Dorsolateral prefrontal cortex (tissue), 122 donors: ENCODE measurements at places on chromosomes 12 and 14.

- DNase-seq: no peak
Observed at GRCh38 chr14:105196265-105196960, 15.3 kb upstream of the NUDT14 start.

DNA sequence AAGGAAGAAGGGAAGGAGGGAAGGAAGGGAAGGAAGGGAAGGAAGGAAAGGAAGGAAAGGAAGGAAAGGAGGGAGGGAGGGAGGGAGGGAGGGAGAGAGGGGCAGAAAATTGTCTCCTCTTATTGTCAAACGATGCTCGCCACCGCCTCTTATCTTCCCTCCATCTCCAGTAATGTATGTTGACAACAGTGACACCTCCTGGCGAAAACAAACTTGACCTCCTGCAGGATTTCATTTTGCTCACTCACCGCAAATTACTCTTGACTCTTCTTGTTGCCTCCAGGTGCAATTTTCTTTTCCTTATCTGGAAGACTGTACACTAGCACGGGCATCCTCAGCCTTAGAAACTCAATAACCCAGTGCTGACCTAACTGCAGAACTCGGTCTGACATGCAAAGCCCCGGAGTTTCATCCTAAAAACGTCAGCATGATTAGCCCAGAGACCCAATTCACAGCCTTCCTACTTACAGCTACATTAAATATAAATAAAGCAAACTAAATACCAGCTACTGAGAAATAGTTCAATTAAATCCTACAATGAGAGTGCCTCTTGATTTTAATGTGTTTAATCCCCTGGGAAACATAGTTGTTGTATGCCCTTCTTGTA, 512.4 kb upstream of the TMPO start:
- peak; percentile 4 for DNase-seq

GRCh38 chr12:89856431-89856830, 147.8 kb upstream of the ATP2B1 start:
- no peak for DNase-seq

- DNase-seq: no peak
Observed at GRCh38 chr12:79690638-79691510, at the start of gene PAWR. Gene PAWR, minus strand, starts transcription at chr12:79690964. Its CDS starts 720 bp downstream, at chr12:79690244.

- DNase-seq: no peak
Observed at GRCh38 chr12:110286623-110287022, 5.6 kb downstream of the ATP2A2 start.

DNA sequence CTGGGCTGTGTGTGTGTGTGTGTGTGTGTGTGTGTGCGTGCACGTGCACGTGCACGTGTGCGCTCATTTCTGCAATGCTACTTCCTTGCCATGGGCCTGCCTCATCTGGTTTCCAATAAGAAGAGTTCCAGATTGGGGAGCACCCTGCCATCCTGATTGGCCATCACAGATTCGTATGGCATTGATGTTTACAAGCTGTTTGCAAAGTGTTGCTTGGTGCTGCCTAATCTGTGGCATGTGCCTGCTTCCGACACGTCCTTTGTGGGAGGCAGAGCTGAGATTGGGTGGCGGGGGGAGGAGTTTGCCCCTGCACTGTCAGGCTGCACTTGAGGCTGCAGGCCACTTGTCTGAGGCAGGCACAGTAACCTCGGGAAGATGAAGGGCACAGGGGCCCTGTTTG, 39.2 kb downstream of the SAMD4A start:
- DNase-seq: no peak

DNA sequence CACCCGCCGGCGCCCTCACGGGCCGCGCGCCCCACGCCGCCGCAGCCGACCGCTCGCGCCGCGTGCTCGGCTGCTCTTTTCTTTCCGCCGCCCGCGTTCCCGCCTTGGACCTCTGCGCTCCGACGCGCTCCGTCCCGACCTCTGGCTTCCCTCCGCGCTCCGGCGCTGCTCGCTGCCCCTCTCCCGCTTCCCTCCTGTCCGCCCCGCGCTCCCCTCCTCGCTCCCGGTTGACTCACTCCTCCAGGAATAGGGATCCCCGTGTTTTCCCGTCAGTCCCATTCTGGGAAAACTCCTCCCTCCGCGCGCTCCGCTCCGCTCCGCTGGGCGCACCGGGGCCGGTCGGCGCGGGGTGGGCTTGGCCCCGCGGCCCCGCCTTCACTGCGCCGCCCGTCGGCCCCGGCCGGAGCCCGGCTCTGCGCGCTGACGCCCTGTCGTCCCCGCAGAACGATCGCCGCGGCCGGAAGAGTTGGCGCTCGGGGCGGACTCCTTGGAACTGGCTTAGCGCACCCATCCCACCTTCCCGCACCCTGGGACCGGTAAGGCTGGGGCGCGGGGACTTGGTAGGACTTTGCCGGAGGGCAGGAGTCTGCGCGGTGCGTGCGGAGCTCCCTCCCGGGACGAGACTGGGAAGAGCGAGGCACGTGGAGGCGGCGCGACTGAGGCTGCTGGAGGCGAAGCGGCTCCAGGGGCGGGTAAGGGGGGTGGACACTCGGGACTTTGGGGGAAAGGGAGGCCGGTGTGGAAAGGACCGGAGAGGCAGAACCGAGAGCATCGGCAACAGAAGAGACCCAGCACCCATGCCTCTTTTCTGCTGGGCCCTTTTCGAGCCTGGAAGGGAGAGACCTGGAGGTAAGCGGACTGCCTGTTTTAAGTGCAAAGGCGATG, 550 bp downstream of the TEAD4 start:
- no peak for DNase-seq

GRCh38 chr12:51012570-51013236, 13.5 kb downstream of the SLC11A2 start:
- no peak for DNase-seq

DNA sequence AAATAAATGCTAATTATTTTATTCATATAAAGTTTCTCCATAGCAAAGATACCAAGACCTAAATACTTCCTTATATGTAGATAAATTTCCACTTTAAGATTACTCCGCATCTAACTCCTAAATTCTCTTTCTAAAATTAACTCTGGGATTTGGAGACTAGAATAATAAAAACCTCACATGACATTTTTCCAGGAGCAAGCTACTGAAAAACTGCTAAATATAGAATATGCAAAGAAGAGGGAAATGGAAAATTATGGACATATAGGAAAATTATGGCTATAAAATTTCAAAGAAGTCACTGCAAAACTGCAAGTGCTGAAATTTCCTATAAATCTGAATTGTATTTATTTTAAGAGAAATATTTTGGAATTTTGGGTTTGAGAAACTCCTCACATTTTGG, 186.2 kb downstream of the DUSP6 start:
- DNase-seq: no peak

GRCh38 chr14:65210822-65211182, 108.5 kb upstream of the MAX start:
- no peak for DNase-seq

DNA sequence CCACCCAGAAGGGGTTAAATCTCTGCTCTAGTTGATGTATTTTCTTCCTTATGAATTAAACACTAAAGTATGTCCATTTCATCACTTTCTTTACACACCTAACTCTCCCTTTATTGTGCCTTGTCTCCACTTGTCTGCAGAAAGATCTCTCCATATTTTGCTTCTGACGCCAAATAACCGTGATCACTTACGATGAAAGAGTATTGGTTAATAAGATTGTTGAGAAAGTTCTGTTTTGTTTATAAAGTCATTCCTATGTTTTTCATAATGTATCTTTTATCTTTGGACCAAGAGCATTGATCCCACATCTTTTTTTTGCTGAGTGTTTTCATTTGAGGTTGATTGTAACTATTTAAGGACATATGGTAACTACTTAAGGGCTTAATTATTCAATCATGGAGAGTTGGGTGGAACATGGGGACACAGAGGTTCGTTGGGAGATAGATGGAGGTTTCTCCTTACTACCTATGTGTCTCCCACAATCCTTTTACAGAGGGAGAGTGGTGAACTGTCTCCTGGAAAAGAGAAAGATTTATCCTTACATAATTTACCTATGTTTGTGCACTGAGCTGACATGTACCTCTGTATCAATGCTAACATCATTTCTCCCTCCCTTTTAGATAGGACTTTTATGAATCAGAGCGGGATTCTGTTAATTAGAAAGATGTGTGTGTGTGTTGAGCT, 120.7 kb upstream of the SLC38A2 start:
- no peak for DNase-seq

DNA sequence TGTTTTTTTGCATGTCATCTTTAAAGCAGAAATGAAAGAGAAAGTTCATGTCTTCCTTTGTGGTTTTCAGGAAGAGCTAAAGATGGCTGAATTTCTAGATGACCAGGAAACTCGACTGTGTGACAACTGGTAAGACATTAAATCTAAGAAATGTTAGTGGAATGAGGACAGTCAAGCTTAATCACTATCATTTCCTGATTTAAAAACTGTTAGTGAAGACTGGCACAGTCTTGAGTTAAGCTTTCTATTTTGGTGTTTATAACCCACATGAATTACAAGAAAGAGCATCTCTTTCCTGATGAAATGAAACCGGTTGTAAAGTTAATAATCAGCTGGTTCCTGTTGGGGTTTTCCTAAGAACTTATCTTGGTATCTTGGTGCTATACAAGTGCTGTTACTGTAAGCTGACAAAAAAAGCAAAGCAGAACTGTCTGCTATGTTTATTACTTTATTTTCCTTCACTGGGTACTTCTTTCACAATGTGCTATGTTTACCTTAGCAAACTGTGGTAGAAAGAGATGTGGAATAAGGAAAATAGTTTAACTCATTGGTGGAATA, 5.2 kb downstream of the TRAFD1 start:
- DNase-seq: no peak

- DNase-seq: no peak
Observed at GRCh38 chr12:118603610-118604361, 227.4 kb downstream of the SUDS3 start.

DNA sequence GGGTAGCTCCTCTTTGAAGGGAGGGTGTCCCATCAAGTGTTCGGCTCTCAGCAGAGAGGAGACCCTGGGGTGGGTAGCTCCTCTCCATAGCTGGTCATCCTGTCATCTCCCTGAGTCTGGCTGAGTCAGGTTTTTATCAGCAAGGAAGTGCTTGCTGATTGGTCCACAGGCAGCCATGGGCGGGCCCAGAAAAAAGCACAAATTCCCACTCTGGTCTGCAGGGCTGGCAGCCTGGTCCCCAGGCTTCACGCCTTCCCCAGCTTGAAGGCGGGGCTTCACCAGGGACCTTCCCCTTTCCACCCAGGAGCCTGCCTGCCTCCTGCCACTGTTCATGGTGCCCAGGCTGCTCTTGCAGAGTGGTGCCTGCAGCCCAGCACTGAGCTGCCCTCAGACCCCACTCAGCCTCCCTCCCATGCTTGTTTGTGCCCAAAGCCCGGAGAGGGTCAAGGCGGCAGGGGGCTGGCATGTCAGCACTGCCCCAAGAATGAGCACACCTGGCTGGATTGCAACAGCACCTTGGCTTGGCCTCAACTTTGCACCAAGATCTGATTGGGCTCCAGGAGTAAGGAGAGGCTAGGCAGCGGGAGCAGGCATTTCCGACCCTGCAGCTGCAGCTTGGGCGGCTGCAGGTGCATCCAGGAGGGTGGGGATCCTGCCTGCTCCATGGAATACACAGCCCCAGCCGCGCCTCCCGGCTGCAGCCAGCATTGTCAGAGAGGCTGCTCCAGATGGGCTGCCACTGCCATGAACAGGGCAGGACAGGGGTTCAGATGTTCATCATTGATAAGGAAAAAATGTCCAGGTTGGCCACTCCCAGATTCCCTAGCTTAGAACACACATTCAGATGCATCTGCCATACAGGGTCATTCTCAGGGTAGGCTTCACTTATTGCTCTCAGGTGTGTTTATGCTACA, 22.0 kb upstream of the WDR89 start:
- no peak for DNase-seq

DNA sequence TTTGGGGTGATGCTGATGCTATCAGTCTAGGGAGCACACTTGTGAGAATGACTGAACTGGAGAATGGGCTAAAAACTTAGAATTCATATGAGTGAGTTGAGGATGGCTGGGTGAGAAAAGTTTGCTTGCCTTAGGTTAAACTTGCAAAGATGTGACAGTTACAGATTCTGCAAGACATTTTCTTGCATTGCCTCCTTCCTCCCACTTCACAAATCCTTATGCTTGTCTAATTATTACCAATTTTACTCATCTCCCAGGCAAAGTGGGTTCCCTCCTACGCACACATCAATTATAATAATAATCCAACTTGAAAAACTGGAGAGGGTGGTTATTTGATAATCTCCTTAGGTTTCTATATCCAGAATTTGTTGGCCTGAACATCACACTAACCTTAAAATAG, 50.9 kb downstream of the ATP2B1 start:
- no peak for DNase-seq

GRCh38 chr14:73862480-73862879, 10.8 kb downstream of the PTGR2 start:
- no peak for DNase-seq

GRCh38 chr12:39780913-39781446, 161.4 kb upstream of the ABCD2 start:
- DNase-seq: no peak

DNA sequence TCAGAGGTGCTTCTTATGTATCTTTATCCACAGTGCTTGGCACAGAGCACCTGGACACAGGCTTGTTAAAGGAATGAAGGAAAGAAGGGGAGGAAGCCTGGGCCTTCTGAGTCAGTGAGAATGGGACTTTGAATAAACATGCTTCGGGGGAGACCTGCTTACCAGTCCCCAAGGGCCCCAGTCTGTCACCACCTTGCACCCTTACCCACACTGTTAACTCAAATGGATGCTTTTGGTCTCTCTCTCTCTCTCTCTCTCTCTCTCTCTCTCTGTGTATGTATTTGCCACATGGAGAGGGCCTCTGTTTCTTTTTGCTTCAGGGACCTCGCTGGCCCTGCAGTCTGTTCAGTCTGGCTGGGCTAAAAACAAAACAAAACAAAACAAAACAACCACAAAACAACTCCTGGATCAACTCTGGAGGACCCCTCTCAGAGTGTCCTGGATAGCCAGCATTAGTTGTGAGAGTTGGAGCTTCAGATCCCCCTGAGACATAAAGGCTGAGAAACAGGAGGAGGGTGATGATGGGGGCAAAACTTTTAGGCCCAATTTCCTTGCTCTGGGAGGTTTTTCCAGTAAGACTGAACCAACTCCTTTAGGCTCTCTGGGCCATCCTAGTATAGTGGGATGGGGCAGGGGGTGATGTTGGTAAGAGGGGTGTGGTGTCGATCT, 1.9 kb downstream of the KIF5A start:
- DNase-seq: no peak

GRCh38 chr14:32738206-32738871, 200.3 kb upstream of the NPAS3 start:
- DNase-seq: no peak

- no peak for DNase-seq
Observed at GRCh38 chr12:59780605-59781135, 184.8 kb downstream of the SLC16A7 start.

- DNase-seq: no peak
Observed at GRCh38 chr14:56490379-56490778, 89.2 kb upstream of the TMEM260 start.

GRCh38 chr14:103002578-103003350, 54.6 kb downstream of the CDC42BPB start:
- DNase-seq: no peak
